ENCODE measurements at places on chromosomes 12 and 14.

DNA sequence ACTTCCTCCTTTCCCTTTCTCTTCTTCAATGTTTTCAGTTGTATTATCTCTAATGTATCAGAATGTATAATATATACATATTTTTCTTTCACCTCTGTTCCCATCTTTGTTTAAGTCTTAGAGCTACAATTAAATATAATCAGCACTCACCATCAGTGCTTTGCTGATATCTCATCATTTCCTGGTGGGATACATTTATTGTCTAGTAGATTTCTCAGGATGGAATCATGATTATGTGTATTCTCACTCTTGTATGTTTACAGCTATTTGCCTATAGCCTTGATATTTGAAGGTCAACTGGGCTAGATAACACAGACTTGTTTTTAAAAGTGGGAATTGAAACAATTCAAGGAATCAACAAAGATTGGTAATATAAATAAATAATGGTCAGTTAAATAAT, 124.9 kb upstream of the EEA1 start:
- no peak for DNase-seq

DNA sequence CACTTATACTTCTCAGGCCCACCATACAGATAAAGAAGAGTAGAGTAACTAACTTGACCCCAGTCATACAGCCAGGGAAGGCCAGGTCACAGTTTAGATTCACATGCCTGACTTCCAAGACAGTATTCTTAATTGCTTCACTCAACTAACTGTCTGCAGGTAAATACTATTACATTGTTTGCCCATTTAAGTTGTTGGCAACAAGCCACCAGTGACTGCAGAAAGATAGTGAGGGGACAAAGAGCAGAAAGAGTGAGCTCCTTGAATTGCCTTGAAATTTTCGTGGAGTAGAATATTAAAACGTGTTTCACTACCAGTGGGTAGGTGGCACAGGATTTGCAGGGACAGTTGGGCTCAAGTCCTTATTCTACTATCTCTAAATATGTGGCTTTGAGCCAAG, 146.3 kb upstream of the RMST start:
- no peak for DNase-seq

GRCh38 chr14:35829449-35829848, 3.3 kb downstream of the BRMS1L start:
- no peak for DNase-seq

- no peak for DNase-seq
Measured at GRCh38 chr12:14307004-14307403, 58.5 kb upstream of the ATF7IP start.

DNA sequence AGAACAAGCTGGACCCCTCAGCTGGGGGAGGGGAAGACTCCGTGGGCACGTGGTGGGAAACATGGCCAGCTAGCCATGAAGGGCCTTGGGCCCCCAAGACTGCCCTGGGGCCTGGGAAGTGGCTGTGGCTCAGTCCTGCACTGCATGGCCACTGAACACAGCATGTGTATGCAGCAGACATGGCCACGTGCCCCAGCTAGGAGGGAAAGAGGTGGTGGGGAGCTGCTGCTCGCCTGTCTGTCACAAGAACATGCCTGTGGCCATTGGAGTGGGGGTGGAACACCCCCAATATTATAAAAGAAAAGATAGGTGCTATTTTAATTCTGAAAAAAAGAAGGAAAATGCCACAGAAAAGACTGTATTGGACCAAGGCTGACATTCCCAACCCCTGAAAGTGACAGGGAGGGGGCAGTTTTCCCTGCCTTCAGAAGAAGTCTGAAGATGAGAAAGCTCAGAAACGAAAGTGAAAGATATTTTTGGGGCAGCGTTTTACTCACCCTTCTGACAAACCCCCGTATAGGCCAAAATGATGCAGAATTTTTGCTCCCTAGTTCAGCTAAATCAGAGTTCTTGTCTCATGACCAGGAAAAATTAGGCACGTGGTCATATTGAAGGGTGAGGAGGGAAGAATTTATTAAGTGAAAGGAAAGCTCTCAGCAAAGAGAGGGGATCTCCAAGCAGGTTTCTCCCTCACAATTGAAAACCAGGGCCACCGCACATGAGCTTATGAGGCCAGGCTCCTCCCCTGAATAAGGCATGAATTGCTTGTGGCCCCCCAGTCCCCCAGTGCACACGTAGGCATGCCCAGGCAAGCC, 35.2 kb upstream of the PCNX1 start:
- DNase-seq: no peak

GRCh38 chr12:76137606-76138005, 53.1 kb upstream of the NAP1L1 start:
- no peak for DNase-seq

DNA sequence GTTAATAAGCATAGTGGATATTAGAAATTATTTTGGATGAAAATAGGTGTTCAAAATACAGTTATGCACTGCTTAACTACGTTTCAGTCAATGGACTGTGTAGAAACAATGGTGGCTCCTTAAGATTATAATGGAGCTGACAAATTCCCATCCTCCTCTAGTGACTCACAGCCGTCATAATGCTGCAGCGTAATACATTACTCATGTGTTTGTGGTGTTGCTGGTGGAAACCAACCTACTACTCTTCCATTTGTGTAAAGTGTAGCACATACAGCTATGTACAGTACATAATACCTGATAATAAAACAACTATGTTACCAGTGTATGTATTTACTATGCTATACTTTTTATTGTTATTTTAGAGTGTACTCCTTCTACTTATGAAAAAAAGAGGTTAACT, 111.2 kb upstream of the TMCC3 start:
- peak; percentile 75 for DNase-seq

- DNase-seq: no peak
Measured at GRCh38 chr12:46264057-46264456, 4.8 kb downstream of the SLC38A1 start.

- no peak for DNase-seq
Measured at GRCh38 chr12:56417739-56418138, 31.5 kb downstream of the TIMELESS start.

DNA sequence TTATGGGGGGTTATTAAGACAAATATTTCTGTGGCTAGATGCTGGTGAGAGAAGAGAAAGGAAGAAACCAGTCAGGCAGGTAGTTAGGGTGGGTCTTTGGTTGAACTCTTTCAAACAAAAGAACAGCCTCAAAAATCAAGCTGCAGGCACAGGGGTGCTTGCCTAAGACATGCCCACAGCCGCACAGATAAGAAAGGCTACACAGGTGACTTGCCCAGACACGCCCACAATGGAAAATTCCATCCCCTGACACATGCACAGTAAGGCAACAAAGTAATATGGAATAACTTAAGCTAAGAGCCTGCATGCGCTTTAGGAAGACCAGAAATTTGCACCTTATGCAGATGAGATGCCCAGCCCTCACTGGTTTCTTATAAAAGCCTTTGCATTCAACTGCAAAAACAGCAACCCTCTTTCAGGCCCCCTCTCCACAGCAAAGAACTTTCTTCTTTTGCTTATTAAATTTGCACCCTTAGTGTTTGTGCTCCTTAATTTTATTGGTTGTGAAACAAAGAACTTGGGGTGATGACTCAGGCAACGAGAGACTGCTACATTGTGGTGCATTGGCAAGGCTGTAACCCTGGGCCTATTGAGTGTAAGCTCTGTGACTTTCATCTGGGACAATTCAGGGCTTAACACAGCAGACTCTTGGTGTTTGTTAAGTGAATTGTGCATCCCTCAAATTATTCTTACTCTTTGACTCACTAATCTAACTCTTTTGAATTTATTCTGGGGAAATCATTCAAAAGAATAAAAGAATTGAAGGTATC, 149.4 kb downstream of the RPAP3 start:
- no peak for DNase-seq

GRCh38 chr12:130795906-130796305, 43.1 kb downstream of the STX2 start:
- no peak for DNase-seq

DNA sequence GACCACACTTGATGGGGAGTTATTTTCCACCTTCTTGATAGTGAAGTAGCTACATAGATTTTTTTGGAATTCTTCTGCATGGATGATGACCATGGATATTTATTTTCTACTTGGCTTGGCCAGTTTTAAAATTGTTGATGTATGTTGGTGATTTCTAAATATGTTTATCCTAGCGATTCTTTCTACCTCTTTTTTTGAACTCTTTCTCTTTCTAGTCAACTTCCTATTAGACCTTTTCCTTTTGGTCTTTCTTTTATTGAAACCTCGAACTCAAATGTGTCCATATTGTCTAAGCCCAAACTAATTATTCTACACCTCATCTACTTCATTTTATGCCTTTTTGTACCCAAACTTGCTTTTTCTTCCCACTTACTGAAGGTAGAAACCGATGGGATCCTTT, 37.0 kb downstream of the CCDC91 start:
- no peak for DNase-seq

GRCh38 chr14:59844186-59844812, 26.3 kb downstream of the RTN1 start:
- no peak for DNase-seq

GRCh38 chr14:70909733-70910614, 2.7 kb downstream of the PCNX1 start:
- DNase-seq: no peak

DNA sequence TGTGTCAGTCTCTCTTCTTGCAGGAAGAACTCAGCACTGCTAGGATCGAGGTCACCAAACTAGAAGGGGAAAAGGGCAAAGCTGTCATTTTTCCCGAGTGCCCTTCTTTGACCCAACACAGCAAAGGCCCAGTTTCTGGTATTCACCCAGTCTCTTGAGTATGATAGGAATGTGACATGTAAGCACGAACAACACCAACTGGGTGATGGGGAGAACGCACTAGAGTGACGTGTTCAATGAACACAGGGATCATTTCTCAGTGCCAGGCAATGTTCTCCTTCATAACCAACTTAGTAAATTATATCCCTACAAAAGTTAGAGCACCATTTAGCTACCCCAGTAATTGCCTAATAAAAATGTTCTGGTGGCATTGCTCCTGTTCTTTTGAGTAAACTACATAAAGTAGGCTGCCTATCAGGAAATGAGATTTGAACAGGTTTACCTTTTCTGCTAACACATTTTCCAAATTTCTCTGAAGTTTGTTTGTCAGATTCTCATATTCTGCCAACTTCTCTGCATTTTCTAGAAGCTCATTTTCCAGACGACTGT, 64.5 kb downstream of the NIN start:
- no peak for DNase-seq

All from HCT116 (cell line).